GM13976 (cell line): ENCODE measurements at places on chromosomes 7 and 10.

DNA sequence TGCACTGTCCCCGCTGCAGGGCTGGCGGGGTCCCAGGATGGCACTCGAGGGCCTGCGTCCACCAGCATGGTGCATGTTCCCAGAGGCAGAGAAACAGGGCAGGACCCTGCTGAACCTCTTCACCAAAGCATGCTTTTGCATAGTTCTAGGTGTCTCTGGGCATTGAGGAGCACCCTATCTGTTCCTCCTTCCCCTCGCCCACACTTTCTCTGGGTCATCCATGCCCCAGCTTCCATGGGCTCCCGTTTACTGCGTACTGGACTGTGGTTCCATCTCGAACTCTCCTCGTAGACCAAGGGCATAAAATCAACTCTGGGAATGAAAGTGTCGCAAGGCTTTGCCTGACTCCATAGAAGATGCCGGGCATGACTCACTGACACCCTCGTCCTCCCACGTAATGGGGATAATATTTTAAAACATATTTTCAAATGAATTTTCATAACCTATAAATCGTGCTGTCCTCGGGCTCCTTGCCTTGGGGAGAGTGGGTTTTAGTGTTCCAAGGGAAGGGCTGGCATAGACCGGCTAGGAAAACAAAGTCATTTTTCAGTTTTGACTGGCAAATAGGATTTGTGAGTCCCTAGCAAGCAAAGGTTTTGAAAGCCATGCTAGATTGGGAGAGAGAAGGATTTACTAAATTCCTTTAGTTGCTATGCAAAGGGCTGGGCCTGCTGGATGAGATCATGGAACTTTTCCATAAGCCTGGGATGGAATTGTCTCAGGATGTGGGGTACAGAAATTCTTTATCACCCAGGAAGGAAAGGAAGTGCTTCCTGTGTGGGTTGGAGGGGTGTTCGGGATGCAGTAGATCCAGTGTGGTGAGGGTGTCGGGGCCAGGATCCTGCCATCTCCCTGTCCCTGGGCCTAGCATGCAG lies 498.7 kb upstream of the MKI67 start:
- no peak for DNase-seq

DNA sequence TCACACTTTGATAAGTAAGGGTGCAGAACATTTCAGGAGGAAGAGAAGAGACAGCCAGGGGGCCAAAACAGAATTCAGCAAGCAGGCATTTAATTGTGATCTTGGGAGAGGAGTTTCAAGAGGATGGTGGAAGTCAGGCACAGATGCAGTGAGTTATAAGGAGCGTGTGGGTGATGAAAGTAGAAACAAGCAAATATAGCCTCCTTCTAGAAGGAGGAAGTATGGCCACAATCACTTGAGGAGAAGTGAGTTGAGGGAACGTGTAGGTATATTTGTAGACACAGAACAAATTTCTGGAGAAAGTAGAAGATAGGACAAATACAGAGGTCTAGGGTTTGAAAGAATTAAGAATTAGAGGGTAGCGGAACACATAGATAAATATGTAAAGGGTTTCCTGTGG lies 165.8 kb downstream of the CACNB2 start:
- no peak for DNase-seq

DNA sequence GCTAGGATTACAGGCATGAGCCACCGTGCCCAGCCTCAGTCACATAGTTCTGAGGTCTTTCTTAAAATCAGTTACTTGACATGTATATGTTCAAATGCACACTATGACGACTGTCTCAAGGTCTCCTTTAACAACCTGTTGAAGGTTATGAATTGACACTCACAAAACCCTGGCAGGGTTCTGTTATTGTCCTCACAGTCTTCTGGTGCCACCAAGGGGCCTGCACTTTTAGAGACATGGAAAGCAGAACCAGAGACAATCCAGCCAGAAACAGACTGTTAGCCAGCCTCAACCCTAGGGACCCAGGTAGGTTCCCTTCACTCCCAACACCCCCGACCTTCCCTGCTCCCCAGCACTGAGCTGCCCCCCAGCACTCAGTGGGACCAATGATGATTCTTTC lies 26.4 kb downstream of the TEX36 start:
- no peak for DNase-seq

- DNase-seq = no peak
Observed at GRCh38 chr7:134329614-134330346, 13.1 kb upstream of the SLC35B4 start.

DNA sequence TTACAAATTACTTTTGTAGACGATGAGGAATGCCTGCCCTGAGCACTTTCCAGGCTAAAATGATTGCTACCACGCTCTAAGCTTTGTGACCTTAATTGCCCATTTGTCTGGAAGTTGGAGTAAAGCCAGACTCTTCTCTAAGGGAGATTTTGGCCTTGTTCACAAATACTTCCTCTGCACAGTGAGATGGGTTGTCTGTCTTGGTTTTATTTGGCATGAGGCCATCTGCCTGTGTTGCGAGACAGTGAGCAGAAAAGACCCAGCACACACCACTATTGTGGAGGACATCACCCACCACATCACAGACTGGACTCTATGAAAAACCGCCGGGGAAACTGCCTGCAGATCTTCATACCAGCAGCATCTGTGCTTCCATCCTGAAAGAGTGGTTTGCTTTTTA lies 138.4 kb downstream of the BICC1 start:
- no peak for DNase-seq

- DNase-seq = no peak
Observed at GRCh38 chr10:123755061-123755460, 88.9 kb downstream of the GPR26 start.

- no peak for DNase-seq
Observed at GRCh38 chr10:124590216-124591122, 128.8 kb downstream of the LHPP start.

DNA sequence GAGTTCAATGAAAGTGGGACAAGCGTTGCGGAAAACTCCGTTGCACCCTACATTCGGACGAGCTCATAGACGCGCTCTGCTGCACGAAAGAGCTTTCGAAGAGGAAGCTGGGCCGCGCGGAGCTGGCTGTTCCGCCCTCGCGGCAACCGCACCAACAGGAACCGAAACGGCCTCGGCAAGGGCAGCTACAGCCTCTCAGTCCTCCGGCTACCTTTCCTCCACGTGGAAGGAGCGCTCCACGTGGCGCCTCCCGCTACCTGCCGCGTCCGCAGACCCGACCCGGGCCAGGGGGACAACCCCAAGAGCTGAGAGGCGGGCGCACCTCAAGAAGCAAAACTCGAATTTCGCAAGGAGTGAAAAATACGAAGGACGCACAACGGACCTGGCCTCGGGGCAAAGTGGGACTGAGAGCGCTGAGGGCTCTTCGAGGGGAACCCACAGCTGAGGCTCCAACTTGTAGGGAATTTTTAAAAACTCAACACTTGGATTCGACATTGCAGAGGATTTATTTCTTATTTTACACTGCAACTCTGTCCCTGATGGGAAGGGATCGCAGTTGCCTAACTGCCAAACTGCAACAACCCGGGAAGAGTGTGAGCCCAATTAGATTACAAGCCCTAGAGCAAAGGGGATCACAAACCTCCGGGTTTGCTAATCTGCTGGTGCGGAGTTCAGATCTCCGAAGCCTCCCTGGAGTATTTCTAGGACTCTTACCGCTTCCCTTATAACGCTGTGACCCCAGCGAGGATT lies 1.4 kb downstream of the HPSE2 start:
- DNase-seq = peak; percentile 90

DNA sequence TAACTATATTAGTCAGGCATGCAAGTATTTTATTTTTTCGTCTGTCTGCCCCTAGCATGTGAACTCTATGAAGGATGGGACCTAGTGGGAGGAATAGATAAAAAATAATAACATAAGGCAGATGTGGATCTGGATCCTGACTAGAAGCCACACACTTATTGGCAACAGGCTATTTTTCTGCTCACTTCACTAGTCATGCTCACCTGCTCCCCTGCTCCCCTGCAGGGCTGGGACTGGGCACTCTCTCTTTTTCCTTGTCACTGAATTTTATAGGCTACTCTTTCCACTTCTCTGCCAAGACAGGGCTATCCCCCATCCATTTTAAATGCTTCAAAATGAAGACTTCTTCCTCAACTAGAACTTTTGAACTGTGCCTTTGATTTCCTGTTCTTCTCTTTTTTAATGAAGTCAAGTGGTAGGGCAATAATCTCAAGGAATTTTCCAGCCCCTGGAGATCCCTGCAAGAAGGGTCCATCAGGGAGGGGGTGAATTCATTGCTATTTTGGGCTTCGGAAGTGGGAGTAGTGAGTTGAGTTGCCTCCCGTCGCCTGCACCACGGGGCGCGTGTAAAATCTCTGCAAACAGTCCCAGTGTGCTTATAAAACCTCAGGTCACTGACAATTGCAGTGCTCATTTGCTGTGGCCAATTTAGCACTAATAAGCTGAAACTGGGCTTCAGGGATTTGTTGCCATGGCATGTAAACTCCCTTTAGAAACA lies 156.7 kb upstream of the NPVF start:
- no peak for DNase-seq

DNA sequence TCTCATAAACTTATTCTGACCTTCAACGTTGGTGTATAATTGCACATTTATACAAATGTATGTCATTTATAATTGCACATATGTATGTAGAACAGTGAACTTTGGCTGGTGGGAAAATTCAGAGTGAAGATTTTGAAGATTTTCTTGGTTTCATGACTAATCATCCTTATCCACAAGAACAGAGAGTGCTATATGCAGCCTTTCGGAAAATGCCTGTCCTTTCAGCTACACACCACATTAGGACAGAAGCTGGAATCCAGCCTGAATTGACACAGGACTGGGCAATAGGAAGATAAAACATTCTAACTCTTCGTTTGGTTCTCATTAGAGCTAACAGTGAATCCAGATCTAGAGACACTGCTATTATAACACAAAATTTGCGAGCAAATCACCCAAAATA lies 166.2 kb downstream of the PDE1C start:
- no peak for DNase-seq

- no peak for DNase-seq
Observed at GRCh38 chr10:23528419-23528818, 89.5 kb downstream of the OTUD1 start.

- DNase-seq = no peak
Observed at GRCh38 chr7:55508221-55509011, 63.9 kb downstream of the VOPP1 start.

- no peak for DNase-seq
Observed at GRCh38 chr7:18760046-18760445, 264.5 kb downstream of the HDAC9 start.

GRCh38 chr7:107396990-107397389 lies 72.9 kb upstream of the GPR22 start:
- no peak for DNase-seq
